AG20443 (cell line): ENCODE measurements at places on chromosomes 2 and 18.

- peak; percentile 47 for DNase-seq
Observed at GRCh38 chr18:56139792-56140254, 498.6 kb downstream of the TXNL1 start.

GRCh38 chr18:73531601-73532000, 616.0 kb downstream of the FBXO15 start:
- DNase-seq: no peak

GRCh38 chr18:42064109-42064508, 109.1 kb downstream of the PIK3C3 start:
- no peak for DNase-seq

GRCh38 chr18:47632970-47633635, 297.4 kb downstream of the SMAD2 start:
- no peak for DNase-seq

DNA sequence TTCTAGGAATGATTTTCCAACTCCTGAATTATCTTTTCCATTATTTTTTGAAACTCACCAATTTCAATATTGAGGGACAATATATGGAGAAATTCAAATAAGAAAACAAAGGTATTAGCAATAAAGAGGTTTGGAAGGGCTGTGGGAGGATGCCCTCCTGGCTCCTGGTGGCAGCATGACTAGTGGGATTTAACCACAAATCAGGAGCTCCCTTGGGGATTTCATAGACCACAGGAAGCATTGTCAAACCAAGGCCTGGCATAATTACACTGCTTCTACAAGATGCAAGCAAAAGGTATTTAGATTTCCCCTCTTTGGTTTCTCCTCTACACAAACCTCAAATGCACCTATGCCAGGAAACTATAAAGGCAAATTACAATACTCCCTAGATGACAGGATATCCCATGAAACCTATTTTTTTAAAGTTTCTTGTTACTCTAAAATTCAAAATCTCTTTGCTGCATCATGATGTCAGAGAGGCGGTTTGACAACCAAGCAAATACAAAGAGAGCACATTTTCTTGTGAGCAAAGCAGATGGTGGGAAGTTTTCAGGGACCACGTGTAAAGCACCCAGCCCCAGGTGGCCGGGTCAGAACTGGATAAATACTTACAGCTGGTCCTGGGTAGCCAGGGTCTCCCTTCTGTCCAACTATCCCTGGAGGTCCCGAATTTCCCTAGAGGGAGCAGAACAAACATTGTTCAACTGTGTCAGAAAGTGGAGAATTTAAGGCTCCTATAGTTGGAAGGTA, 67.9 kb downstream of the COL6A3 start:
- DNase-seq: no peak

DNA sequence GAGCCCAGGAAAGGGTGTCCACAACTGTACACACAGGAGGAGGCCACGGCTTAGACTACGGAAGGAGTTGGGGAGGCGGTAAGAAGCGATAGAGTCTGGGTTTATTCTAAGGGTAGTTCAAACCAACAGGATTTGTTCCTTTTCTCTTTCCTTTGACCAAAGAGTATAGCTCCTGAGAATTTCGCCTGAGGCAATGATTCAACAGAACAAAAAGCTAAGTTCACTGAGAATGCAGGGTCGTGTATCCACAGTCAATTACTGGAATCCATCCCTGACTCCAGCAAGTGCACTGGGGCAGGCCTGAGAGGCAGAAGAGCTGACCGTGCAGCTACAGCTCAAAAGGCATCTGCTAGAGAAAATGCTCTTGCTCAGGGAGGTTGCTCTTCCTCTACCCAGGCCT, 140.9 kb downstream of the TFCP2L1 start:
- DNase-seq: no peak

GRCh38 chr2:225893151-225893550, 493.6 kb downstream of the NYAP2 start:
- DNase-seq: no peak

DNA sequence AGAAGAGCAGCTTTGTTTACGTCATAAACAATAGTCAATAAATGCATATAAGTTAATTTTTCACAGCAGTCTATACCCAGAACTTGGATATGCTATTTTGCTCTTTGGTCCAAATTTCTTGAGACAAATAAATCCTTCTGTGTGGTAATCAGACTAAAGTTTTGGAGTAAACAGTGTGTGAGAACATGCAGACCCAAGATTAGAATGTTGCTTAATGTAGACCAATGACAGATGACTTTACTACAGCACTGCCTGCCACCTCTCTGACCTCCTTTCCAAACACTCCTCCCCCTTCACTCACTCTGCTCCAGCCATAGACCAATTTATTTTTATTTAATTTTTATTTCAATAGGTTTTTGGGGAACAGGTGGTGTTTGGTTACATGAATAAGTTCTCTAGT, 115.3 kb upstream of the TANK start:
- peak; percentile 13 for DNase-seq

DNA sequence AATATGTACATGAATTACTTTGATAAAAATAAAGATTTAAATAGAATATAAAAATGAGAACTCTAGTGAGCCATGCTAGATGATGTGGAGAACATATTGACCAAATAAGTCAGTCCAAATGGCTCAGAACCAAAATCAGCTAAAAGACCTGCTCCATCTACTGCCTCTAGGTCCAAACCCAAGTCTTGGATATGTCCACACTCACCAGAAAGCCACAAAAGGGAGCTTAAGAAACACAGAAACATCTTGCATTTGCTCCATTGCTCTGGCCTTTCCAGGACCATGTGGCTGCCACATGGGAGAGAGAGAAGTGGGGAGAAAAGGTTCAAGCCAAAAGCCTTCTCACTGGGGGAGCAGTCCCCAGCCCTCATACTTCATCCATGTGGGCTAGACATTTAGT, 272.5 kb downstream of the DYSF start:
- DNase-seq: no peak

DNA sequence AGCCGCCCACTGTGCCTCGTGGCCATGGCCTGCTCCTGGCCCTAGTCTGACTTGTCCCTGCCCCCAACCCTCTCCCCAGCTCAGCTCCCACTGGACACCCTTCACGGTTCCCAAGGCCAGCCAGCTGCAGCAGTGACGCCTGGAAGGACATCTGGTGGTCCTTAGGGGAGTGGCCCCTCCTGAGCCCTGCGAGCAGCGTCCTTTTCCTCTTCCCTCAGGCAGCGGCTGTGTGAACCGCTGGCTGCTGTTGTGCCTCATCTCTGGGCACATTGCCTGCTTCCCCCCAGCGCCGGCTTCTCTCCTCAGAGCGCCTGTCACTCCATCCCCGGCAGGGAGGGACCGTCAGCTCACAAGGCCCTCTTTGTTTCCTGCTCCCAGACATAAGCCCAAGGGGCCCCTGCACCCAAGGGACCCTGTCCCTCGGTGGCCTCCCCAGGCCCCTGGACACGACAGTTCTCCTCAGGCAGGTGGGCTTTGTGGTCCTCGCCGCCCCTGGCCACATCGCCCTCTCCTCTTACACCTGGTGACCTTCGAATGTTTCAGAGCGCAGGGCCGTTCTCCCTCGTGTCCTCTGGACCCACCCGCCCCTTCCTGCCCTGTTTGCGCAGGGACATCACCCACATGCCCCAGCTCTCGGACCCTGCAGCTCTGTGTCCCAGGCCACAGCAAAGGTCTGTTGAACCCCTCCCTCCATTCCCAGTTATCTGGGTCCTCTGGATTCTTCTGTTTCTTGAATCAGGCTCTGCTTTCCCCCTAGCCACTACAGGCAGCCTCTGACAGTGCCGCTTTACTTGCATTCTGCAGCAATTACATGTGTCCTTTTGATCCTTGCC, 35.8 kb downstream of the ANO7 start:
- peak; percentile 80 for DNase-seq

DNA sequence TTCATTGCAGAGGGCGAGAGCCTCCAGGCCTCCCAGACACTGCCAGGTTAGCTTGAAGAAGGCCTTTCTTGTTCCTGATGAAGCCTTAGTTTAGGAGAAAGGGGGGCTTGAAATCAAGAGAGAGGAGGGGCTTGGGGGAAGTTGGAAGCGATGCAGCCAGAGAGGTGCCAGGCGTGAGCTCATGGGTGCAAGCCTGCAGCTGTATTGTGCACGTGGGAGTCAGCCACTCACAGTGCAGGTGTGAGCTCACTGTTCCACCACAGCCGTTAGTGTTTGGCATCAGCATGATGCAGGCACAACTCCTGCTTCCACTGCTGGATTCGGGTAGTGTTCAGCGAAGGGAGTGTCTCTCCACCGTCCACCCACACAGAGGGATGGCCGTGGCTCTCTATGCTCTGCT, 68.4 kb upstream of the ALPP start:
- no peak for DNase-seq

DNA sequence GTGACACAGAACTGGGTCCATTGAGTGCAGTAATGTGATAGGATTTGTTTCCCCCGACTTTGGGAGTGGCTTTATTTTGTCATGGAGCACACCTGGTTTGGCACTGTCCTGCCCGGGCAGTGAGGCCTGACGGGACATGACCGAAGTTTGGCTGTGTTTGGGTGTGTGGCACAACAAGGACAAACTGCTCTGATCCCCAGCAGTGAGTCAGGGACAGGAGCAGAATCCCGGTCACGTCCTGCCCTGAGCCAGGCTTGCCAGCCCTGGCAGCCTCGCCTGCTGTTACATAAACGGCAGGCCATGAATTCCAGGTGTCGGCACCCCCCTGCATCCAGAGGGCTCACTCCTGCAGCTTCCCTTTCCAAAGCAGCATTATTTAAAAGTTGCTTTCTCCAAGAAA, 45.7 kb downstream of the IMPA2 start:
- peak; percentile 31 for DNase-seq

GRCh38 chr2:219111375-219112061, 49.1 kb downstream of the NHEJ1 start:
- no peak for DNase-seq

DNA sequence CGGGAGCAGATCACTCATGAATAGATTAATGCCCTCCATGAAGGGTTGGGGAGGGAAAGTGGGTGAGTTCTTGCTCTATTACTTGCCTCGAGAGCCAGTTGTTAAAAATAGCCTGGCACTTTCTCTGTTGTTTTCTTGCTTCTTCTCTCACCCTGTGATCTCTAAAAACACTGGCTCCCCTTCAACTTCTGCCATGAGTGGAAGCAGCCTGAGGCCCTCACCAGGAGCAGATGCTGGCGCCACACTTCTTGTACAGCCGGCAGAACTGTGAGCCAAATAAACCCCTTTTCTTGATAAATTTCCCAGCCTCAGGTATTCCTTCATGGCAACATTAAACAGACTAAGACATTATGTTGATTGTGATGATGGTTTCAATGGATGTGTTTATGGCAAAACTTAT, 307.0 kb downstream of the PIEZO2 start:
- no peak for DNase-seq

DNA sequence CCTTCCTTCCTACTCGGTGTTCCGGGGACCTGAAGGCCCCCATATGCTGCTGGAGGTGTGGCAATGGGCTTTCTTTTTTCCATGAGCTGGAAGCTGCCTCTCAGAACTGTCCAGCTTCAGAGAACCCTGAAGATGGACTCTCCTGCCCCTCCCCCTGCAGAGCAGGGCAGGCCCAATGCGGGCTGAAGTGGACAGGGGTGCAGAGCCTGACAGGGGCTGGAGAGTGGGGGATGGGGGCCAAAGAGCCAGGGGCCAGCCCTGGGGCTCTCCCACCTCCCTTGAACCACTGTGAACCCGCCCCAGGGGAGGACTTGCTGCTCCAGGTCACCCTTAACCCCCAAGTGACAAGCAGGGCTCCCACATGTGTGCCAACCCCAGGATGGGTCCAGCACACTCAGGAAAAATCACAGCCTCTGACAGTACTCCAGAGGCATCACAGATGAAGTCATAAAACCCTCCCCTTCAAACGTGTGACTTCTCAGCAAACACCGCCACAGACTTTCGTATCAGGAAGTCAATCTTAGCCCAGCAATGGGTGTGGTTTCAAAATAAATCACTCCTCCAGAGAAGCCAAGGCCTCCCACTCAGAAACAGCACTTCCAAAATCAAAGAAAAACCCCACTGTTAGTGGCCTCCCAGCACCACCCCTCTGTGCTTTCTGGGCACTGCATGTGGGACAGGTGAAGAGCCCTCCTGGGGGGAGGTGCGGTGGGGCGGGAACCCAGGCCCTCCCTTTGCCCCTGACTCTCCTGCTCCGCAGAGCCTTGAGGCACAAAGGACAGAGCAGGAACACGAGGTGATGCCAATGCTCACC, 135.8 kb downstream of the HDAC4 start:
- DNase-seq: peak; percentile 74

DNA sequence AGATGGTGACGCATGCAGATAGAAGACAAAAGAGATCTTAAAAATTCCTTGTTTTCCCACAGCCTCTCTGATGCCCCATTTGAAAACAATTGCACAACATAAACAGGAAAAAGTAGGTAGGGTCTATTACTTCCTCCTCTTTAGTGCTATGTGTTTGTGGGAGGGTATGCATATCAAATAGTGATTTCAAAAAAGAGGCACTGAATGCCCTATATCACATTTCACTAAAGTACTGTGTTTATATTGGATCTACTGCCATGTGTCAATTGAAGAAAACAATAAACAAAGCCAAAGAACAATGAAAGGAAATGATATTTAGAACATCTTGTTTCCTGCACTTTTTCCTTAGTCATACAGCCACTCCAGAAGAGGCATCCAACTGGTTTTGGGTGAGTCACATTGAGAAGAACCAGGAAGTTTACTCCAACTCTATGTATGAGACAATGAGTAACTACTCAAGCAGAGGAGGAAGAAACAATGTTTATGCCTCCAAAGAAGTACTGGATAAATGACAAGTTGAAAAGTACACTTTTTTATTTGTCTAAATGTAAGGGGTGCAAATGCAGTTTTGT, 583.6 kb downstream of the FBXO15 start:
- no peak for DNase-seq

DNA sequence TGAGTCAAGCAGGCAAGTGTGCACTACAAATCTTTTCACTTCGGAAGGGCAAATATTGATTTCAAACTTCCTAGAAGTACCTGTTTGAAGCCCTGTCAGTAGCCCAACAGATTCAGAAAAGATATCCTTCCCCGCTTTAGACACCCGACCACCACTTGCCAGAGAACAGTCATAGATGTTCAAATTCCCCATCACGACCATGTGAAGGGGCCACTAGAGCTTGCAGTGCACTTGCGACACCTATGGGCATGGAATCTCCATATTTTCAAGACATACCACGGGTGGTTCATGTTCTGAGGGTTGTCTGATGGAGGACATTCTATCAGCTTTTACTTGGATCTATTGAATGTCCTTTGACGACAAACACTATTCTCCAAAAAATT, 23.8 kb downstream of the GNLY start:
- peak; percentile 32 for DNase-seq

DNA sequence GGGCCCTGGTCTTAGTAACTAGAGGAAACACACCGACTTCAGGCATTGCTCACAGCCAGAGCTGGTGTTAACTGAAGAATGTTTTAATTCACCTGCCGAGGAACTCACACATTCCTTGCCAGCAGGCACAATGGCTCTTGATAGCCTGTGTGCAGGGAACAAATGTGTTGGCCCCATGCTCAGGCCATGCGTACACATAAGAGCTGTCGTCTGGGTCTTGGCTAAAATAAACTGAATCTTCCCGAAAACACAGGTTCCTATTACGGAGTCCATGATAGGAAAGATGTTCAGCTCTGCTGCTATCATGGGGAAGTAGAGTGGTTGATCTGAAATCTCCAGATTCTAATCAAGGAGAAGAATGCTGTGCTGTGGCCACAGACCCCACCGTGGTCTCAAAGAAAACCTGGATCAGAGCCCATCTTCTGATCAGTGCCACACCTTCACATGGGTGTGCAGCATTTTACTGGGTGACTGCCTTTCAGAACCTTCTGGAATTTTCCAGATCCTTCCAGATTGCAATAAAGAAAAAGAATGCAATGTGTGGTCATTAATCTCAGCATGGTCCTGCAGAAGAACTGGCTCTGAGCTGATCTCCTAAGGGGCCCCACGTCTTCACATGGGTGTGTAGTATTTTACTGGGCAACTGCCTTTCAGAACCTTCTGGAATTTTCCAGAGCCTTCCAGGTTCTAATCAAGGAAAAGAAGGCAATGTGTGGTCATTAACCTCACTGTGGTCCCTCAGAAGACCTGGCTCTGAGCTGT, 17.2 kb downstream of the MBP start:
- DNase-seq: no peak
